Activated CD4-positive, alpha-beta T cell treated with anti-CD3 and anti-CD28 coated beads, Interleukin-2, amount 50 U/mL, for 4 hours (primary cell): ENCODE measurements at places on chromosomes 7 and 10.

- peak; percentile 63 for DNase-seq
Measured at GRCh38 chr10:48306870-48307710, 613 bp downstream of the MAPK8 start.

DNA sequence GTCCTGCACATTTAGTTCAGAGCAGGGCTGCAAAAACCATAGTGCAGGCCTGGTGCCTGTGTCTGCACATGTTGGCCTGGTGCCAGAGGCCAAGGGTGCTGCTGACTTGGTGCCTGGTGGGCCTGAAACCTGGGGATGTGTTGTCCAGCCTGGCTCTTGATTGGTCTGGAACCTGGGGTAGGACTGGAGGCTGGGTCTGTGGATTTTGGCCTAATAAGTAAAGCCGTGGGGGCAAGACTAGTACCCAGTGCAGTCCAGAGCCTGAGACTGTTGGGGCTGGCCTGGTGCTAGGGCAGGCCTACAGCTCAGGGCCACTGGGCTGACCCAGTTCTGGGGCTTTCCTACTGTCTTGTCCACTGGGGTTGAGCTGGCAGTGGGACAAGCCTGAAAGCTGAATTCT is 817.9 kb downstream of the DNAJB9 start:
- DNase-seq: no peak

DNA sequence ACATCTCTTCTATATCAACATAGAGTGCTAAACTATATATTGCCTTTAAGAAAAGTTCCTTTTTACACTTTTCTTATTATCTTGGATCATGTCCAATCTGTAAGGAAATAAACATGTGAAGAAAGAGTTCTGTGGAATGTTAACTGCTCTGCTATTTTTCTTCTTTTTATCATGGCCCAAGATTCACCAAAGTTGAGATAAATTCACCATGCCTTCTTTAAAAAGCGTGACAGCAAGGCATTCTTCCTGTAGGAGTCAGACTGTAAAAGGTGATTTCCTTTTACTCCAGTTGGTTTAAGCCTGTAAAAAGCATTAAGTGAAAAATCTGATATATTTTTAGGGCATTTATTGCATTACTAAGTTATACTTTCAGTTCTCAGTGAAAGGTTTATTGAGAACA is 165.7 kb upstream of the FZD1 start:
- DNase-seq: no peak

- DNase-seq: no peak
Measured at GRCh38 chr10:119252051-119252465, 44.7 kb downstream of the GRK5 start.

GRCh38 chr10:80945264-80945880 is 407.7 kb downstream of the SH2D4B start:
- no peak for DNase-seq

- DNase-seq: no peak
Measured at GRCh38 chr7:38801786-38802185, 107.2 kb downstream of the VPS41 start.

DNA sequence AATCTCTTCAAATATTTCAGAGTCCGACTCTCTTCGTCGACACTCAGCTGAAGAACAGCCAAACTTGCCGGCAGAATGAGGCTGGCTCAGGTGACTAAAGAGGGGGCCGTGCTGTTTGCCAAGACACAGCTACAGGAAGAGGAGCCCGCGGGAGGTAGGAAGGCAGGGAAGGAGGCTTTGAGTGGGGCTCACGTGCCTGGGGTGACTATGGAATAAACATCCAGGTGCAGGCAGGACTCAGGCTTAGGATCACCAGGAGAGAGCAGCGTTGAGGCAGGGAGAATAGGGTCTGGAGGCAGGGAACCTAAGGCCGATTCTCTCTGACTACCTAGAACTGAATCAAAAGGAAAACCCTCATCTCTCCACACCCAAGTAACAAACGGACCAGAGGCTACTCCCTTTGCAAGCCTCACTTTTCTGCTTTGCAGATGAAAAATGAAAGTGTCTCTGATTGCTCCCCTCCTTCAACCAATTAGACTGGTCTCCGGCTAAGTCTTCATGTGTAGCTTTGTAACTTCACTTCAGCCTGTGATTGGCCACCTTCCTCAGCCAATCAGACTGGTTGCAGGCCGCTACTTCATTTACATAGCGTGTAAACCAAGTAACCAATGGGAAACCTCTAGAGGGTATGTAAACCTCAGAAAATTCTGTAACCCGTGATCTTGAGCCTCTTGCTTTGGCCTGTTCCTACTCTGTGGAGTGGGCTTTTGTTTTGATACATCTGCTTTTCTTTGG is 19.7 kb upstream of the BNIP3 start:
- no peak for DNase-seq

GRCh38 chr7:20064974-20065862 is 152.0 kb downstream of the MACC1 start:
- no peak for DNase-seq

- DNase-seq: no peak
Measured at GRCh38 chr10:90872648-90873020, 860 bp downstream of the RPP30 start.
